ENCODE measurements at places on chromosomes 5 and 9.

DNA sequence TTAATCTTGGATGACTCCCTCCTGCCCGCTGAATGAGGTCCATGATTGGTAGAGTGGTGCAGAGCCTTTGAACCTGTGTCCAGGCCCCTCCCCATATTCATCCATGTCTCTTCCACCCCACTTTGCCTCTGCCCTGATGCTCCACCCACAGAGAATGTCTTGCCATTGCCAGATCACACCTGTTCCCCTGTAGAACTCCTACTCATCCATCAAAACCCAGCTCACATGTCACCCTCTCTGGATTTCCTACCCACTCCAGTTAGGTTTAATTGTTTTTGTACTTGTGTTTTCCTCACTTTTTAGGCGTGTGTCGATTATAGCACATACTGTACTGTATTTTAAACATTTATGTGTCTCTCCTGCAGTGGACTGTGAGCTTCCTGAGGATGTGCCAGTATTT is 107.0 kb upstream of the CTSL start:
- no peak for DNase-seq

DNA sequence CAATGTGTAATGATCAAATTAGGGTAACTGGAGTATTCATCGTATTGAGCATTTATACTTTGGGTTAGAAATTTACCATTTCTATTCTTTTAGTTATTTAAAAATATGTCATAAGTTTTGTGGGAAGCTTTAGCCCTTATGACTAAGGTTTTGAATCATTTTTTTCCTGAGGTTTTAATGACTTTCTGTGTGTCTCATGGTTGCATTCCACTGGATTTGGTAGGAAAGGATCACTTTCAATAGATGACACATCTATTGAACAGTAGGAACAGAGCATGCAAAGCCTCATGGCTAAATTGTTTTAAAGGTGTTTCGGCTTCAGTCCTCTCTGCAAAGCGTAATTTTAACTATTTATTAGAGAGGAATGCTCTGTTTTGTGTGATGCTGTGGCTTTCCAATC is 512.4 kb upstream of the CHD1 start:
- no peak for DNase-seq

- no peak for DNase-seq
Measured at GRCh38 chr5:172758077-172758833, 12.7 kb downstream of the DUSP1 start.

GRCh38 chr5:127012916-127013315 is 17.4 kb downstream of the MARCHF3 start:
- no peak for DNase-seq

- DNase-seq, result no peak
Measured at GRCh38 chr9:127390248-127390545, 6.8 kb upstream of the SLC2A8 start.

DNA sequence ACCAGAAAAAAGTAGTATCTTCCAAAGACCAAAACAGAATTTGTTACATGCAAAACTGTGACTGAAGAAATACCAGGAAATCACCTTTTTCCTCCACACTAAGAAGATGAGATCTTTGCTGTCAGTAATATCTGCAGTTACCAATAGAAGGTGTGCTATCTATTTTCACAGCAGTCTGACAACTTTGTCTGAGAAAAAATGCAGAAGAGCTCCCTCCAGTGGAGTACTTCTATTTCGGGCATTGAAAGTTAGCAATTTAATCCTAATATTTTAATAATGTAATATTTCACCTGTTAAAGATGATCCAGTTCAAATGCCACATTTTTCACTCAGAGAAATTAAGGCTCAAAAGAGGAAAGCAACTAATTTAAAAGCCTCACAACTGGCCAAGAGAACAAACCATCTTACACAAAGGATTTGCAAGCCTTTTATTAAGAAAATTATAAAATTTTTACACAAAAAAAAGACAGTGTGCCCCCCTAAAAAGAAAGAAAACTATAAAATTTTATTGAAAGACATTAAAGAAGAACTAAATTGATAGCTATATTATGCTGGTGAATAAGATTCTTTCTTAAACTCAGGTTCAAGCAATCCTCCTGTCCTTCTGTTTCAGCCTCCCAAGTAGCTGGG is 50.6 kb downstream of the DEPDC1B start:
- no peak for DNase-seq

DNA sequence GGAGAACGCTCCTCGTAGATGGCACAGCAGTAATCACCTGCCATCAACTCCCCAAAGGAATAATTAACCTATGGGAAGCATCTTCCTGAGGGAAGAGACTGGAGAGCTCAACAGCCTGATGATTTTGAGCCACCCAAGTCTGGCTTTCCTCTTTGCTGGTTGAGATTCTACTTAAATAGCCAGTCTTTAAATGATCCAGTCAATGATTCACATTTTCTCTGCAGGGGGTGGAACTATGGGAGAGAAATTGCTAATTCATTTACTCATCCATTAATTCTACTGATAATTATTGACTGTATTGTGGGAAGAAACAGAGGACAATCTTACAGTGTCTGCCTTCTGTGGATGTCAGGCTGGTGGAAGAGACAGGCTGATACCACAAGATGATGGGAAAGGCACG is 355.0 kb upstream of the PANK3 start:
- no peak for DNase-seq

DNA sequence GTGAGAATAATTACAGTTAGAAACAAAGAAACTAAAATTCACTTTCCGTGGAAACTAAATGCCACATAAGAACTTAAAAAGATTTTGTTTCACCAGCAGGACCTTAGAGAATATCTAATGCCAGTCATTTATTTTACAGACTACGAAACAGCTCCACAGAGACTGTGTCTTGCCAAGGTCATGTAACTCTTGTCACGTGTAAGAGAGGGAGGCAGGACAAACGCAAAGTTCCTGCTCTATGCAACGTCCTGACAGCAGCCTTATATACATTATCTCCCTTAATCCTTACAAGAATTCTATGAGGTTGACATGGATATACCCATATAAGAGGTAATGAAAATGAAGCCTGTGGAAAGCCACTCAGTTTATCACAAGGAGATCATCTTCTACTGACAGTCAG is 39.4 kb downstream of the CTNNAL1 start:
- DNase-seq, result no peak

DNA sequence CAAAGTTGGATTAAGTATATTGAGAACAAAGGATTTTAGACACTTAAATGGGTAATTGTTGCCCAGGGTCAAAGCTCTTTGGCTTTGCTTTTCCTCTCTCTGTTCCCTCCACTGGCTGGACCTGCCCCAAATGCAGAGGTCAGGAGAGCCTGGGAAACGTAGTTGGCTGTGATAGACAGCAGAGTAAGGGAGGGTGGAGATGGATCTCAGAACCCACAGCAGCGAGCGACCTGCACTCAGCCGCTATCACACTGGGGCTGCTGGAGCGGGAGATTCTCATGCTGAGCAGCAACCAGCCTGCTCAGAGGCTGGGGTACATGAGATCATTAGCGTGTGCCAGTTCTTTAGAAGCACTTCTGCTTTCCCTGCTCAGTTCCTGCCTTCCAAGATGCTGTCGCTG is 71.8 kb upstream of the TTC23L start:
- DNase-seq, result no peak

DNA sequence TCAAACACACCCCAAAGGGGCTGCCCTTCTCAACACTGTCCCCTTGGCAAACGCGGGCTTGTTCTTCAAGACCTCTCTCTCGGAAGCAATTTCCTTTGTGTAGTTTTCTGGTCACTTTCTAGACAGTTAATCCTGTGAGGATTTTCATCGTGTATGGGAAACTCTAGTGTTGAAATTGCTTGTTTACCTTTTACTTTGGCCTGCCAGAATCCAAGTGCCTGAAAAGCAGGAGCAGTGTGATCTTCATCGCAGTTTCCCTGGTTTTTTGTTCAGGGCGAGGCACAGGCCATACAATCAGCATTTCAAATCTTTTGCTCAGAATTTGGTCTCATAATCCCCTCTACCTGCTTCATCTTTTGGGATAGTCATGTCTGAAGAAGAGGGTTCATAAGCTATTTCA is 115.7 kb upstream of the C9orf72 start:
- no peak for DNase-seq

DNA sequence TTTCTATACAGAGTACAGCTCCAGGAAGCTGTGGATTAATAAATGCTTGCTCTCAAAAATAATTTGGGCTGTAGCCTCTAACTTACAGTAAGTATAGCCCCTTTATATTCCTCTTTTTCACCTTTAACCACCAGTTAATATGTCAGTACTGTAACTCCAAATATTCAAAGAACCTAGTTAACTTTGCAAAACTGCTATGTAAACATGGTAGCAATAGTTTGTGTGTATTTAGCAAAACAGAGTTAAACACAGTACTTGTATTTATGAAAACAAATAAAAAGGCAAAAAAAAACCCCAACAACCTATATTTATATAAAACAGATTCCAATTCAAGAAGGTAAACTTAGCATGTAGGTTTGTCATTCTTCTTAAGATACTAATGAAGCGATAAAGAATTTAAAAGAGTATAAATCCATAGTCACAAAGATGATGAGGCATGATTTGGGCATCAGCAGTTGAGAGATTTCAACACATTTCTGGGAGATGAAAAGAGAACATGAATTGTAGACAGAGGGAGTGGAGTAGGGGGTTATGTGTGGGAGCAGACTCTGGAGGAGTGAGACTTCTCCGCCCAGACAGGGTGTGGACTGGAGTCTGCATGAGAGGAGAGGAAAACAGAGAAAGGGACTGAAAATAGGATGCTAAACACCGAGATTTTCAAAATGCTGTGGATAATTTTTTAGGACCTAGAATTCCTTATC is 47.0 kb upstream of the F2RL1 start:
- no peak for DNase-seq

- no peak for DNase-seq
Measured at GRCh38 chr9:36306471-36307306, 48.4 kb upstream of the GNE start.

- DNase-seq, result no peak
Measured at GRCh38 chr5:147760086-147760875, 22.2 kb downstream of the JAKMIP2 start.

- DNase-seq, result no peak
Measured at GRCh38 chr9:115921301-115921700, 232.3 kb upstream of the PAPPA start.

DNA sequence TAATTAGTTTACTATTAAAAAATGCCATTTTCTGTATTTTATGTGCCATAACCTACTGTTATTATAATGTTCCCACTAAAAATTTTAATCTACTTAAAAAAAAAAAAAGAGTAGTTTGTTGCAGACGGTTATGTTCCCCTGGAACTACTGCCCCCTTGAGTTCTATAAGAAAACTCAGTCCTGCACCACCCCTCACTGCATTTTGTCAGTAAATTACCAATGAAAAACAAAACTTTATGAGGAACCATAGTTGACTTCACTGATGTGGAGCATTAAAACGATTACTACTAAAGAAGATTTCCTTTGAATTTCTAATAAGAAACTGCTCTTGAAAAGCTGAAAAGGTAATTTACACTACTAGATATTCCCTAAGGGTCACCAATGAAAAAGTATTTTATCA is 288.7 kb downstream of the FBXL17 start:
- DNase-seq, result no peak

All from activated CD8-positive, alpha-beta memory T cell treated with anti-CD3 and anti-CD28 coated beads for 48 hours (primary cell).